ENCODE measurements at places on chromosomes 4 and X. TPM values are rescaled to one million over a fixed set of nuclear protein-coding genes. Genes with fewer than 3 reads are reported as not detected.

- DNase-seq = peak; percentile 34
- no peaks in the 10 kb centered on the region for H3K36me3 ChIP-seq
- H3K27ac ChIP-seq = no peak within 1 kb of the TSS
- H3K4me3 ChIP-seq = peak within 1 kb of the TSS; percentile 64
These were observed at the start of gene DCLK2 for GRCh38 chr4:150078041-150078578. DCLK2 (plus strand) TSS chr4:150078445; CDS start chr4:150079028, 583 bp downstream.

DNA sequence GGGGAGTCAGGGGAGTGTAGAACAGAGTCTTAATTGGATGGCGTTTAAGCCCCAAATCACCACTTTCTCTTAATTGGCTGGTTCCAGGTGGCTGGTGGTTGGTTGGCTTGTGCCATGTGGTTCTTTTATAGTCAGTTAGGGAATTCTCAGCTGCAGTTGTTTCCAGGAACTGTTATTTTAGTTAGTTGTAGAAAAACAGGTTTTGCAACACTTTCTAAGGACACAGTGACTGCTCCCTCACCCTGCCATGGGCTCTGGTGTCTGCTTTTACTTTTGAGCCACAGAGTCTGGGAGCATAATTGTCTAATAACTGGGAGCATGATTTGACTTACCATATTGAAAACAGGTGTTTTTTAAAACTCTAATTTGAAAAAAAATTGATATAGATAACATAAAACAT lies 75.8 kb upstream of the PCDH18 start:
- no peaks in the 10 kb centered on the region for H3K36me3 ChIP-seq
- DNase-seq = no peak
- no peaks in the 10 kb centered on the region for H3K4me1 ChIP-seq
- H3K27me3 ChIP-seq = peaks cover under 1% of the 10 kb centered on the region
- no peak overlapping the region for H3K4me3 ChIP-seq
- H3K27ac ChIP-seq = no peak overlapping the region

Gene SMPX
- not detected for total RNA-seq

DNA sequence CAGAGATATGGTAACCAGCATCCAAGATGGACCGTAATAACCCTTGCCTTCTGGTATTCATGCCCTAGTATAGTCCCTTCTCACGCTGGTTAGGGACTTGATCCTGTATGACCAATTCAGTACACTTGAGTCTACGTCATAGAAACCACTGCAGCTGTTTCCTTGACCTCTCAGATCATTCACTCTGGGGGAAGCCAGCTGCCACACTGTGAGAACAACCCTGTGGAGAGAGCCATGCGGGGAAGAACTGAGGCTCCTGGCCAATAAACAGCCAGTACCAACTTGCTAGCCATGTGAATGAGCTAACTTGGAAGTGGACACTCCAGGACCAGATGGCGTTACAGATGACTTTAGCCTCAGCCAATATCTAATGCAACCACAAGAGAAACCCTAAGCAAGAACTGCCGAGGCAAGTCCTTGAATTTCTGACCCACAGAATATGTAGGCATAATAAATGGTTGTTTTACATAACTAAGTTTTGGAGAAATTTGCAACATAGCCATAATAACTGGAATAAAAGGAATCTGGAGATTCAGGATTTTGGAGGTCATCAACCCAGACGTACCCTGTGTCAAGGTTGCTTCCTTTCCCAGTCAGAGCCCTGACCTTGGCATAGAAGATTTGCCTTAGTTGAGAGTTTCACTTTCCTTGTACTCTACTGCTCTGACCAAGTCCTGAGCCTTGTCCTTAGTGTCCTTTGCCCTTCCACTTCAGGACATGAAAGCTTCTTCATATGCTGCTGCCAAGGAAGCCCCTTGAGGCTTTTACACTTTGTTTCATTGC lies 87.3 kb upstream of the ZNF81 start:
- H3K36me3 ChIP-seq = no peaks in the 10 kb centered on the region
- no peak overlapping the region for H3K27ac ChIP-seq
- H3K4me3 ChIP-seq = no peak overlapping the region
- H3K4me1 ChIP-seq = peaks cover 7% of the 10 kb centered on the region
- no peak for DNase-seq

DNA sequence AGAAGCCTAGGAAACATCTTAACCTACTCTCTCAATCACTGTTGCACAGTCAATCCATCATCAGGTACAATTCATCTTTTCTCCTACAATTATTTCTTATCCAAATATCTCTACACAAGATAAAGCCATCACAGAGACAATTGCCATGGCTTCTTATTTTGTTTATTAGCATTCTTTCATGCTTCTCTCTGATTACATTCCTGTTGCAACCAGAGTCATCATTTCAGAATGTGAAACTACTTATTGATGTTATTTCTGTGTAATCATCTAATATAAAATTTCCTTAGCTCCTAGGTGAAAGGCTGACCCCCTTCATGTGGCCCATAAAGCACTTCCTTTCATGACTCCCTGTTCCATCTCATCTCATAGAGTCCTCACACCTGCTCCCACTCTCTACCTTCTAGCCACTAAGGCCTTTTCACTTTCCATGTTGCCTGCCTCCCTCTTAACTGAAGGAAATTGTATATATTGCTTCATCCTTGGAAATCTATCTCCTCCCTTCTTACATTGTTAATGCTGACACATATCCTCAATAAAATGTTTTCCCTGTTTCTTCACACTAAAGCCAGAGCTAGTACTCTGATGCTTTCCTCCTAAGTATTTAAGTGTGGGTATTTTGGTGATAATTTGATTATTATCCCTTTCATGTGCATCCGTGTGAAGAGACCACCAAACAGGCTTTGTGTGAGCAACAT lies 829.9 kb downstream of the FAT4 start:
- H3K4me1 ChIP-seq = no peaks in the 10 kb centered on the region
- DNase-seq = no peak
- no peaks in the 10 kb centered on the region for H3K36me3 ChIP-seq
- no peak overlapping the region for H3K27ac ChIP-seq

- H3K27me3 ChIP-seq = no peaks in the 10 kb centered on the region
- no peak for DNase-seq
- H3K36me3 ChIP-seq = no peaks in the 10 kb centered on the region
- peaks cover 38% of the 10 kb centered on the region for H3K4me1 ChIP-seq
- H3K4me3 ChIP-seq = no peak overlapping the region
These were observed 3.4 kb downstream of the GALNT7 start for GRCh38 chr4:173171987-173172386.

DNA sequence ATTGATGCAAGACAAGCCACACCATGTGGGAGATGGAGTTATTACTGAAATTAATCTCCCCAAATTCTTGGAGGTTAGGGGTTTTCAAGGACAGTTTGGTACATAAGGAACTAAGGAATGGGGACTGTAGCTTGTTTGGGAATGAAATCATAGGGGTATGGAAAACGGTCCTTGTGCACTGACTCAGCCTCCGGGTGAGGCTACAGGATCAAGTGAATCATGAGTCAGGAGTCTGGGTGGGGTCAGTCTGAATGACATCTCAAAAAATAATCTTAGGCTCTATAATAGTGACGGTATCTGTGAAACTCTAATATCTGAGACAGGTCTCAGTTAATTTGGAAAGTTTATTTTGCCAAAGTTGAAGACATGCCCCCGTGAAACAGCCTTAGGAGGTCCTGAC lies 128.5 kb upstream of the CYSLTR1 start:
- H3K27me3 ChIP-seq = no peaks in the 10 kb centered on the region
- no peaks in the 10 kb centered on the region for H3K4me1 ChIP-seq

Gene KCND1
- total RNA-seq = 5.9 TPM

All from activated naive CD8-positive, alpha-beta T cell treated with anti-CD3 and anti-CD28 coated beads, Interleukin-2, amount 10 ng/mL, durations not matched to agents 7 days and 5 days (primary cell).